ENCODE measurements at places on chromosomes 13 and 19. TPM values are rescaled to one million over a fixed set of nuclear protein-coding genes. Genes with fewer than 3 reads are reported as not detected.

DNA sequence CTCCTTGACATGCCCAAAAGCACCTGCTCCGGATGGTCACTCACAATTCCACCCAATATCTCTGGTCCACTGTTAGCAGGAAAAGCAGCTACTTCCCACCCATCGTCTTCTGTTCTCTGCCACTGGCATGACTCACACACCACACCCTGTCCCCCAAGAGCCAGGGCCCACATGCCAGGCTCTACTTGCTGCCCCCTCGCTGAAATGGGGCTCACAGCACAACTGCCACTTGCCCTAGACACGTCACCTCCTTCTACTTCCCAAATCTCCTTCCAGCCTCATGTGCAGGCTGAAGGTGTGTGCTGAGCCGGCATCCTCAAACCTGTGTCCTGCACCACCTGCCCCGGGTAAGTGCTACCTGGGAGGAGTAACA, 65.0 kb downstream of the TBC1D4 start:
- no peak for DNase-seq

GZMM gene
- not detected for polyA plus RNA-seq

CBY2 gene
- polyA plus RNA-seq = not detected

GRCh38 chr13:25330541-25330940, 29.1 kb downstream of the NUP58 start:
- no peak for DNase-seq

PGLYRP2 gene
- not detected for polyA plus RNA-seq

ZNF415 gene
- 4.2 TPM for polyA plus RNA-seq

- no peak for DNase-seq
These were observed 47.0 kb upstream of the RAP2A start for GRCh38 chr13:97386801-97387484.

ALOX5AP gene
- 0.98 TPM for polyA plus RNA-seq

LILRA1 gene
- polyA plus RNA-seq = not detected

DNA sequence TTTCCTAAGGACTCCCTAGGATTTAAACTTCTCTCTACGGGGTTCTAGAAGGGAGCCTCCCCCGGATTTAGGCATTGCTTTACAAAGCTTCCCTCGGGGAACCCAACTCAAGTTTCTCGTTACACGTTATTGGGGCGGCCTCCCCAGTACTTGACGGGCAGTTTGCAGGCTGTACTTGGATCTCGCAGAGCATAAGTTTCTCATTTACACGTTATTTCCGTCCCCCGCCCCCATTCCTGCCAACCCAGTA, 584 bp downstream of the SMG9 start:
- no peak for DNase-seq

GRCh38 chr13:40381935-40382764, 284.3 kb downstream of the FOXO1 start:
- DNase-seq = no peak

KLK13 gene
- polyA plus RNA-seq = 2.8 TPM

GRCh38 chr13:98286799-98287198, 109.7 kb upstream of the RNF113B start:
- DNase-seq = no peak

DNA sequence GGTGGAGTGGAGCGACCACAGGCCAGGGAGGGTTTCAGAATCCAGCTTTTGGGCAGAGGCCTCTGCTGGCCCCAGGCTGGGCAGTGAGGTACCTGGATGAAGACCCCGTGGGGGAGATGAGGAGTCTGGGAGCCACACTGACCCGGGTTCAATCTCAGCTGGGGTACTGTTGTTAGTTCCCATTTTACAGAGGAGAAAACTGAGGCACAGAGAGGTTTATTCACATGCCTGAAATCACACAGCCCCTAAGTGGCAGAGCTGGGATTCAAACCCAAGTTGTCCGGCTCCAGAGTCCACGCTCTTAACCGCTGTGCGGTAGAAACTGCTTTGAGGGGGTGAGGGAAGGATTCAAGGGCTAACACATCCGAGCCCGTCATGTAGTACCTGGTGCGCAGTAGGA, 45.0 kb downstream of the MYH14 start:
- no peak for DNase-seq

Measured in keratinocyte (primary cell).